ENCODE measurements at places on chromosomes 3 and 15.

- DNase-seq = no peak
These were observed 975.4 kb downstream of the ZPLD1 start for GRCh38 chr3:103410231-103410630.

DNA sequence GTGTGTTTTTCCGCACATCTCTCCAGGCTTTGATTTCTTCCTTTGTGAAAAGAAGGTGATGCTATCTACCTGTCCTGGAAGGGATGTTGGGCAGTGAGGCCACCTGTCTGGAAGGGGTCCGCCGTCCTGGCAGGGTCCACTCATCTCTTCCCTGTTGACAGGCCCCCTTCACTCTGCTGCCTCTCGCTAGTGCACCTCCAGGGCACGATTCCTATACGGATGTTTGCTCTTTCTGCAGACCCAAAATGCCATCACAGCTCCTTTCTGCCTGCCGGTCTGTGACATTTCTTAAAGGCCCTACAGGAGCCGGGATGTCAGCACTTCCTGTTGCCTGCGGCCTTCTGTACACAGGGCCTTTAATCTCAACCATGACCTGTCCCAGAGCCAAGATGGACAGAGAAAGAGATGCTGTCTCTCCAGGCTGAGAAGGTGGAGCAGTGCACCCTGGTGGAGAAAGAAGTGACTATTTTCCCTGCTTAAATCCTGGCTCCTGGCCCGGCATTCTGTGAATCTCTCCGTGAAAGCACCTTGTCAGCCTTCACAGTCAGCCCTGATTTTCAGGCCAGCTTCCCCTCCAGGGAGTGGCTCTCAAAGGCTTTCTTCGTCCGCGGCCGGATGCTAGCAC, 7.4 kb downstream of the FAM3D start:
- no peak for DNase-seq

DNA sequence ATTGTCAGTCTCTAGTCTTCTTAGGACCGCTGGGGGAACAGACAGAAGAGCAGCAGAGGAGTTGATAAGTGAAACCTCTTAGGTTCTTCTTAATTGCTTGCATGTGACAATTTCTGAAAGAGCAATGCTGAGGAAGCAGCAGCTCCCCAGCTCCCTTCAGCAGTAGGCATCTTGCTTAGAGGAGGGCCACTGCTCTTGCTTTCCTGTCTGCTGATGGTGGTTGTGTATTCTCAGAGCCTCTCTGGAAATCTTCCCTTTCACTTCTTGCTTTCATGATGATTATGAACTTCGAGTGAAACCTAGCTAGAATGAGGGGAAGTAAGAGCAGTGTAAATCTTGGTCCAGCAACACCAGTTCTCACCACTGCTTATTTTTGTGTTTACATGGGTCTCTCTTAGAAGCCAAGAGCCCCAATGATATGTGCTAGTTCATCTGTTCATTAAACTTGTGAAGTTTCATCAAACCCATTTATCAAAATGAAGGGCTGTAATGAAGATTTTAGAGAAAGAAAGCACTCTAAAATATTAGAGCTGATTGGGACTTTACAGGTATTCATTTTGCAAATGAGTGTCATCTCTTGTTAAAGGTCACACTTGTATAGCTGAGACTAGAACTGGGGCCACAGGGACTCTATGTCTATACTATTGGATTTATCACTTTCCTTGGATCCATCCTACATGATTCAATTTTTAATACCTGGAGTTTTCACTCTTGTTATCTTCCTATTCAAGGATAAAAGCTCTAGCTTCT, 246.7 kb downstream of the LPP start:
- peak; percentile 48 for DNase-seq

DNA sequence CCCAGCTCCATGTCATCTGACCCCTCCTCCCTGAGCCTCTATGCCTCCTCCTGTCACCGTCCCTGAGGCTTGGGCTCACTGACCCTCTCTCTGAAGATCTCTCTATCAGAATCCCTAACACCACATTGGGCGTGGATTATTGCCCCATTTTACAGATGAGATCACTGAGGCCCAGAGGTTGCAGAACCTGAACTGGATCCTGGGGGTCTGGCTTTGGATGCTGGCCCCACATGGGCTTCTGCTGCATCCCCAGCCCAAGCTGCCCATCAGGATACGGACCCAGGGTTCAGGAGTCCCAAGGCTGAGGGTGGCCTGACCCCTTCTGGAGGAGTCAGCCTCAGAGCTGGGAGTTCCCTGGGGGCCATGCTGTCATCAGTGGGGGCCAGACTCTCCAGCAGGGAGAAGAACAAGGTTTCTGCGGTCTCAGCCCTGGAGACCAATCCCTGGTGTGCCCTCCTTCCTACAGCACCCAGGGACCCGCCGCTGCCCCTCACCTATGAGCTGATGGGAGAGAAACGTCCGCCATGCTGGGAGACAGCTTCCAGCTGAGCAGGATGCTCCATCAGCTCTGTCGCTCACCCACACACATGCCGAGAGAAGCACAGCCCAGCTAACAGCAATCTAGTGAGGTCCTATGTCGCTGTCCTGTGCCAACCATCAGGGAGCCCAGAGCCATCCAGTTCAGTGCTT, 273.1 kb downstream of the UACA start:
- no peak for DNase-seq

DNA sequence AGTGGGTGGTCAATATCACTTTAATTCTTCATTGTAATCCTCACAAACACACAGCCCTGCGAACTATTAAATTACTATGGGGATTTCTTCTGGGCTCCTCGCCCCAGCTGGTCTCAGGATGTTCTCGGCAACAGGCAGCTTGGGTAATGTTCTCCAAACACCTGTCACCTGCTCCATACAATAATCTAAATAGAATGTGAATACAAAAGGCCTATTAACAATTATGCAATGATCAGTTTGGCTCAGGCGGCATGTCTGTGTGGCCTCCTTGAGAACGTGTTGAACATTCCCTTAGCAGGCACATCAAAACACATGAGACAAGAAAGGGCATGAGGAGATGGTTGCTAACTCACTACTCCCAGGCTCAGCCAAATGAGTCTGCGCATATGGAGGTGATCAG, 158.6 kb upstream of the KBTBD8 start:
- DNase-seq = no peak

GRCh38 chr15:95916568-95916967, 413.9 kb upstream of the NR2F2 start:
- DNase-seq = no peak

DNA sequence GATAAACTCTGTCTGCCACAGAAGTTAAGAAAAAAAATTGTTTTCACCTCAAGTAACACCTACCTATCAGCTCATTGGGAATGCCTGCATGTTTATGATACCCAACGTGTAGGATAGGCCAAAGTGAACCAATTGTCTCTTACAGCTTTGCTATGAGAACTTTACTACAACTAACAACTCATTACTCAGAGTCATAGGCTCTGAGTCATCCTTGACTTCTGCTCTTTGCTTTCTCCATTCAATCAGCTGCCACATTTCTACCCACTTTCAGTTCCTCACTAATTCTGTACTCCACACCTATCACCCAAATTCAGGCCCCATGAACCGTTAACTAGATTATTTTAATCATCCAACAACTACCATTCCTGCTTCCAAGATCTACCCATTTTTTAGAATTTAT, 843.9 kb downstream of the TUSC7 start:
- peak; percentile 86 for DNase-seq

DNA sequence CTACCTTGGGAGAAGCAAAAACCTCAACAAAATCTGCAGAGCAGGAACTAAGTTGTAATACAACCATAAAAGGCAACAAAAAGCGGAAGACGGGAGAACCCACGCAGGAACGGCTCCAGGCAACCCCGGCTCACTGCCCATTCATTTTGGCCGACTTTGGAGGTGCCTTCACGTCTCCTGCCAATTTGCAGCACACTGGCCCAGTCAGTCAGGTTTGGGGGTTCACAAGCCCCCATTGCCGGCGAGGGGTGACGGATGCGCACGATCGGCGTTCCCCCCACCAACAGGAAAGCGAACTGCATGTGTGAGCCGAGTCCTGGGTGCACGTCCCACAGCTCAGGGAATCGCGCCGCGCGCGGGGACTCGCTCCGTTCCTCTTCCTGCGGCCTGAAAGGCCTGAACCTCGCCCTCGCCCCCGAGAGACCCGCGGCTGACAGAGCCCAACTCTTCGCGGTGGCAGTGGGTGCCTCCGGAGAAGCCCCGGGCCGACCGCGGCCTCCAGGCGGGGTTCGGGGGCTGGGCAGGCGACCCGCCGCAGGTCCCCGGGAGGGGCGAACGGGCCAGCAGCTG, 463 bp downstream of the TERC start:
- DNase-seq = peak; percentile 80

DNA sequence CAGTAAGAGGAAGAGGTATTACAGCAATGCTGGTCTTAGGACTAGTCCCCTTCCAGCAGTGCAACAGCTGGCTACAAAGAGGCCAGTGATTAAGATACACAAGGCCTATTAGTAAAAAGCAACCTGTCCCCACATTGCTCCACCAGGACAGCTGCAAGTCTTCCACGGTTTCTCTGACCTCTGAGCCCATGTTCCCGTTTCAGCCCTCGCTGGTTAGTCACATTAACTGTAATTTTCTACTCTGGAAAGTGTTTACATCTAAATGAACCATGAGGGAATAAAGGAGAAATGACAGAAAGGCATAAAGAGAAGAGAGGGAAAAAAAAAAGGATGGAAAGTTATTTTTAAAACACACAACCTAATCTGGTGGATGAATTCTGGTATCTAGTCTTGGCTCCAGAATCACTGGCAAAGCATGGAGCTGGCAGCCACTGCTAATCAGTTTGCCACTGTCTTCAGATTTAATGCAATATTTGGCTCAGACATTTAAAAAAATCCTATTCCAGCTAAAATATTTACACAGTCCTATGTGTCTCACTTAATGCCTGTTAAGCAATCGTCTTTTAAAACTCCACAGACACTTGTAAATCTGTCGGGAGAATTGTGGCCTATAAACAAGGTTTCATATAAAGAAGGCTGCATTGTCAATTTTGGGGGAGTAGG, 154.9 kb downstream of the GREM1 start:
- DNase-seq = peak; percentile 82

GRCh38 chr15:90924375-90924774, 8.0 kb downstream of the HDDC3 start:
- no peak for DNase-seq

DNA sequence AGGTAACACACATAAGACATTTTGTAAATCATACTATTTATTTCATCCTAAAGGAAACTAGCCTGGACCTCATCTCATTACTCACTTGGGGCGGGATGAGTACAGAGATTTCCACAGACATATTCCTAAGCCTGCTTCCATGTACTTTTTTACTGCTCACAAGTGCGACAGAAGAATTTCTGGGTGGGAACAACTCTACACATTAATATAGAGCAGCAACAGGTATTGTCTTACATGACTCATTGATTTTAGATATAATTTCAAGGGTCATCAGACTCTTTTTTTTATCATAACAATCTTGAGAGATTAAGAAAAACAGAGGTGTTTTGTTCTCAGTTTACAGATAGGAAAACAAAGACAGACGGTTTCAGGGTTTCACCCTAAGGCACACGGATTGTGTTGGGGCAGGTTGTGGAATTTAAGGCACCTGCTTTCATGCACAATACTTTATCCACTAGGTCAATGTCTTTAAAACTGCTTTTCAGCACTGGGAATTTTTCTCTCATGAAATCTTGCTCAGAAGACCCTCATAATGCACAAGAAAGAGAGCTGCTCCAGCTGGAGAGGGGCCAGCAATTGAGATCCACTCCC, 186.7 kb upstream of the CDIN1 start:
- no peak for DNase-seq

DNA sequence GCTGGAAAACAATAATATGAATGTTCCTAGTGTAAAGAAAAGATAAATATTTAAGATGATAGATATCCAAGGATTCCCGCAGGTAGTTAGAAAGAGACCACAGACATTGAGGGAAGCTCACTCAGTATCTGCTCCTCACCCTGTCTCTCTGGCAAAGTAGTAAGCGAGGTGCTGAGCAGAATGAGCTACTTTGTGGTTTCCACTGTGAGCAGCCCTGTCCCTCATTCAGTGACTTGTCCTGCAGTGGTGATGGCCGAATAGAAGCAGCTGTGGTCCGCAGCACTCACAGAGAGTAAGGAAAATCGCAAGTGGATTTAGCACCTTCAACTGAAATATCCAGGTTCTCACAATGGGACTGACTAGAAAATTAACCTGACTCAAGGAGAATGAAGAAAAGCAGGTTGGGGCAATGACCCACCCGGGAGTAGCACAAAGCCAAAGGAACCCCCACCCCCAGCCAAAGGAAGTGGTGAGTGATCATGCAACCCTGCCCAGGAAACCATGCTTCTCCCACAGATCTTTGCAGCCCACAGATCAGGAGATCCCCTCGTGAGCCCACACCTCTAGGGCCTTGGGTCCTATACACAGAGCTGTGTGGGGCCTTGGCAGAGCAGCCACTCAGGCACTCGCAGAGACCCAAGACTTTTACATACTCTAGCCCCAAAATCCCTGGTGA, 21.8 kb upstream of the SLC25A38 start:
- DNase-seq = peak; percentile 44

GRCh38 chr3:66497288-66497984, 3.4 kb downstream of the LRIG1 start:
- DNase-seq = no peak

DNA sequence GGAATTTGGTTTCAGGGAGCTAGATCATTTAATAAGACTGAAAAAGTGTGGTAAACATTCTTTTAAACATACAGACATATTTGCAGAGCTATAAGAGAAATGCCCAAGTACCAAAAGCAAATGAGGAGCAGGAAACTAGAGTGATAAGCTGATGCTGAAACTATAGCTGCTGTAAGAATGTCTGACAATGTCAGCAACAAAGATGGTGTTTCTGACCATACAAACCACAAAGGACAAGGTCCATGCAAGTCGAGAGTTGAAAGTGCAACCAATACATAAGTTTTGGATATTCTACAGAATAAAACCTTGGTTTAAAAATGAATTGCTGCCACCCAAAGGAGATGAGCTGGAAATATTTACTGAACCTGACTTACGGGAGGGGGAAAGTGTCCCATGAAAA, 610.2 kb downstream of the TBL1XR1 start:
- no peak for DNase-seq

- no peak for DNase-seq
These were observed 41.5 kb downstream of the LYZL4 start for GRCh38 chr3:42368861-42369260.

- peak; percentile 24 for DNase-seq
These were observed 752 bp downstream of the CEP63 start for GRCh38 chr3:134486577-134487041.

DNA sequence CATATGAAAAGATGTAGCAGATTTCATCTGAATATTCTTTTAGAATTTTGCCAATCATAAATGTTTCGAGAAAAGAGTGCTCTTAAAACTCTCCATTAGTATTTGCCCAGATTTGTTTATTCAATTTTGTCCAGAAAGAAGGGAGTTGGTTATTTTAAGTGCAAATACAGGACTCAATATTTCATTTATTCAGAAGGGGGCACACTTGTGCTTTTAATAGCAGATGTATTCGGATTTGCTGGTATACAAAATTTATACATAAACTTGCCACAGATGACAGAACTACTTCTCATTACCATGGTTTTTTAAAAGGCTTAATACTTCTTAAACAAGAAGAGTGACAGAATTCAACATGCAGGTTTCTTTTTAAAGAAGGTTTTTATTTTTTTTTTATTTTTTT, 69.8 kb upstream of the GRM7 start:
- DNase-seq = no peak

GRCh38 chr3:1953536-1953935, 145.1 kb upstream of the CNTN4 start:
- no peak for DNase-seq
